ENCODE measurements at places on chromosomes 5 and 9.

DNA sequence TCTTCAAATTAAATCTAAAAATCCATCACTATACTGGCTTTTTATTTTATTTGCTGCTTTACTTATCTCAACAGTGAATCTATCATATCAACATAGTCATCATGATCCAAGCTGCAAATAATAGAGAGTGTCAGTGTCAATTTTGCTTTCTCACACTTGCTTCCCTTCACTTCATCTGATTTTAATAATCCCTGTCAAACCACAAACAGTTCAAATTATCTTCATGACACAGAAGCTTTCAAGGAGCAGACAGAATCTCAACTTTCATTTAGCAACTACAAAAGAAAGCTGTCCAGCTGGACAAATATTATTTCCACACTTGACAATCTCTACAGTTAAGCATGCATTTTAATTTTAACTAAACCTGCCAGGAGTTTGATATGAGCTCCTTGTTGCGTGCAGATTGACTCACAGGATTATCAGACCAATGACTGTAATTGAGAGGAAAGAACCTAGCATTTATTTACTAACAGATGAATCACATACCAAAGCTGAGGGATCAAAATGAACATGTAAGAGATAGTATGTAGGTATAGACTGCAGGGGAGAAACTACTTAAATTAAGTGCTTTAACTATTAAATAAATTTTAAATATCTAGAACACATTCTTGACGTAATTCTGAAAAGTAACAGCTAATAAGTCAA is 56.0 kb downstream of the KIAA0825 start:
- no peak for DNase-seq

DNA sequence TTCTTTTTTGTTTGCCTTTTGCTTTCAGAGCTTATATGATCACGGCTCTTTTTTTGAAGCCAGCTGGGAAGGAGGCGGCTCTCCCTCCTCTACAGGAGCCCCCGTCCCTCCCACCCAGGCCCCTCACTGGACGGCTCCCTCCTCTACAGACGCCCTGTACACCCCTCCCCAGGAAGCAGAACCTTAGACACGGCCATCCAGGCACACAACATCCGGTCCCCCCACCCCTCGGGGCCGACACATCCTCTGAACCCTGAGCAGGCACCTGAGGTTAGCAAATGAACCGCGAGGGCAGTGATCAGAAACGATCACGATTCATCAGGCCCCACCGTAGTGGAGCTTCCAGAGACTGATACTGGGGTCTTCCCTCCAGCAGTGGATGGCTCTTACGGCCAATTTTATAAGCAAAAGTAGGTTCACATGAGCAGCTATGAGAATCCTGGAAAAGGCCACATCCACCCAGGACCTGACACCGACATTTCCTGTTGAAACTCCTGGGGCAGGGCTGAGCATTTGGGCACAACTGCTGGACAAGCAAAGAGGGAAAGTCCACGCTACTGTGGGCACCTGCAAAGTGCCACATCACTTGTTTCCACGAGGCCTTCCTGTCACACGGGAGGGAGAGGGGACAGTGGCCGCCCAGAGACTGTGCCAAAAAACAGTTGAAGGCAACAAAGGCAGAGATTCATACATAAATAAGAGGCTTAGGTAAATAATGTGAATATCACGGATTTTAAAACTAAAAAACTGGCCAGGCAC is 78.9 kb downstream of the SEMA4D start:
- DNase-seq, result no peak

- DNase-seq, result no peak
These were observed 13.0 kb downstream of the ROR2 start for GRCh38 chr9:91937056-91937455.

- no peak for DNase-seq
These were observed 60.8 kb downstream of the HINT1 start for GRCh38 chr5:131104169-131104808.

DNA sequence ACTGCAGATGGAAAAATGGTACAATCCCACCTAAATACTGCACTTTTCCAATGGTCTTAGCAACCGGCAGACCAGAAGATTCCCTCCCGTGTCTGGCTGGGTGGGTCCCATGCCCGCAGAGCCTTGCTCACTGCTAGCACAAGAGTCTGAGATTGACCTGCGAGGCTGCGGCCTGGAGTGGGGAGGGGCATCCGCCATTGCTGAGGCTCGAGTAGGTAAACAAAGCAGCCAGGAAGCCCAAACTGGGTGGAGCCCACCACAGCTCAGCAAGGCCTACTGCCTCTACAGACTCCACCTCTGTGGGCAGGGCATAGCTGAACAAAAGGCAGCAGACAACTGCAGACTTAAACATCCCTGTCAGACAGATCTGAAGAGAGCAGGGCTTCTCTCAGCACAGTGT is 221.6 kb upstream of the CTNND2 start:
- DNase-seq, result no peak

- no peak for DNase-seq
These were observed 10.5 kb downstream of the LHX6 start for GRCh38 chr9:122218071-122218934.

- no peak for DNase-seq
These were observed at the start of gene FAM120A for GRCh38 chr9:93450945-93451815. TSS of gene FAM120A (plus strand) at chr9:93451685. CDS start at chr9:93451916, 231 bp downstream.

DNA sequence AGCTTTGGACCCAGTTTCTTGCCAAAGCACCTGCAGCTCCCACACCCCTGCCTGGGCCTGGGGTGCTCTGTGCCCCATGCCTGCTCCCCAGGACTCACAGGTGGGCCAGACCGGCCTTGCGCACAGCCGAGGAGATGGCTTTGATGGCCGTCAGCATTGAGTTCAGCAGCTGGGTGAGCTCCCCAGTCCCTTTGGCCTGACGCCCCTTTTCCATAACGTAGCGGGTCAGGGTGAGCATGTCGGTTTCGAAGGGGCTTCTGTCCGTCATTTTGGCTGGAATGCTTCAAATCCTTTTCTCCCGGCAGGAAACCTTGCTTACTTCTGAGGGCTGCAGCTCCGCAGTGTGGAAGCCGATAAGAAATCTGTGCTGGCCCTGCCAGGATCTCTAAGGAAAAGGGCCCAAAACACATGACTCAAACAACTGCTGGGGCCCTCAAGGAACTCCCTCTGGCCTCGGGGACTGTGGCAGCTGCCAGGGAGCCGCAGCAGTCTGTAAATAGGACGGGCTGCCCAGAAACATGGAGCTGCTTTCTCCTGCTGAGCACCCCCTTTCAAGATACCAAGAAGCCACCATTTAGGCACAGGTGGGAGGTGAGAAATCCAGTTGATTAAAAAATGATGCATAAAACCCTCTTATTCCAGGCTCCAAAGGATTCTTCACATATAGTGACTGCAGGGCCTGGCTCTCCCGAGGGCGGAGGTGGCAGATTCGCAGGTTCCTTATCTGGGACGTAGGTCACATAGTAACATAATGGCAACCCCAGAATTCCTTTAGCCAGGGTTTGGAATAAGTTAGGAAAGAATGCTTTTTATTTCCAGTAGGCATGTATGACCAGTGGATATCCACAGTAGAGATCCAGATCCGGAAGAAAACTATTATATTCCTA is at the start of gene FBP2:
Gene FBP2 (minus strand): TSS at position 366 of the 887 bp plus-strand sequence. CDS start 98 bp downstream, at position 268.
- no peak for DNase-seq

GRCh38 chr9:122642226-122642625 is 15.2 kb downstream of the OR1B1 start:
- no peak for DNase-seq

GRCh38 chr5:171413153-171413910 is 6.1 kb upstream of the FGF18 start:
- no peak for DNase-seq

- DNase-seq, result no peak
These were observed 266.4 kb upstream of the FBXL7 start for GRCh38 chr5:15233566-15233965.

- DNase-seq, result no peak
These were observed 1080.5 kb upstream of the DMAC1 start for GRCh38 chr9:8880060-8880459.
